ENCODE measurements at places on chromosomes 1 and 21. TPM values are rescaled to one million over a fixed set of nuclear protein-coding genes. Genes with fewer than 3 reads are reported as not detected.
A peak's percentile ranks its signal among the peaks of the same experiment; 100 is the strongest.

- peaks cover 2% of the 10 kb centered on the region for H3K36me3 ChIP-seq
- H3K4me3 ChIP-seq: peak overlapping the region; percentile 43
- H3K27me3 ChIP-seq: no peaks in the 10 kb centered on the region
- DNase-seq: no peak
Measured at GRCh38 chr1:158017800-158018595, 24.6 kb downstream of the KIRREL1 start.

OR2M3 gene
- total RNA-seq: not detected

REN gene
- not detected for total RNA-seq

GBP7 gene
- total RNA-seq: not detected

DNA sequence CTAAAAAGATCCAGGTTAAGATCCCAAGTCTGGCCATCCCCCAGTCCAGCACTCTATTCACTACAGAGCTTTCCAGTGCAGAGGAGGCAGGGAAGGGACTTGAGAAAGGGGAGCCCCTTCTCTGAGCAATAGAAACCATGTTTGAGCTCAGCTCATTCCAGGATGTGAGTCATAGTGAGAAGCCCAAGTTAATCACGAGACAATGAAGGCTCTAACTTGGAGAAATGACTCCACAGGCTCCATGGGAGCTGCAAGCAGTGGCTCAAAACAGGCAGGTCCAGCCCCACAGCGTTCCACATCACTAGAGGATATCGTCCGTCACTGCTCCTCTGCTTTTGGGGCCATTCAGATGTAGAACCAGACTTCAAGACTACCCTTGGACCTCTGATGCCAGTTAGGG lies 59.1 kb downstream of the CAMK2N1 start:
- no peak overlapping the region for H3K4me3 ChIP-seq
- no peak overlapping the region for H3K27ac ChIP-seq
- DNase-seq: no peak
- H3K36me3 ChIP-seq: peaks cover 2% of the 10 kb centered on the region
- H3K4me1 ChIP-seq: peaks cover 7% of the 10 kb centered on the region

- H3K27me3 ChIP-seq: no peaks in the 10 kb centered on the region
- no peaks in the 10 kb centered on the region for H3K4me1 ChIP-seq
- no peak overlapping the region for H3K27ac ChIP-seq
- H3K36me3 ChIP-seq: no peaks in the 10 kb centered on the region
- no peak for DNase-seq
Measured at GRCh38 chr1:199945591-199945990, 81.9 kb upstream of the NR5A2 start.

- H3K27ac ChIP-seq: no peak overlapping the region
- H3K36me3 ChIP-seq: peaks cover 34% of the 10 kb centered on the region
- H3K27me3 ChIP-seq: no peaks in the 10 kb centered on the region
- DNase-seq: no peak
- H3K4me3 ChIP-seq: no peak overlapping the region
- peaks cover 17% of the 10 kb centered on the region for H3K4me1 ChIP-seq
Measured at GRCh38 chr1:232481091-232481490, 148.8 kb downstream of the SIPA1L2 start.
